ENCODE measurements at places on chromosomes 3 and 15. TPM values are rescaled to one million over a fixed set of nuclear protein-coding genes. Genes with fewer than 3 reads are reported as not detected.
A peak's percentile ranks its signal among the peaks of the same experiment; 100 is the strongest.

TP53BP1 gene
- polyA plus RNA-seq: 28.5 TPM

SLC28A1 gene
- polyA plus RNA-seq: 4.4 TPM

PLOD2 gene
- 17.8 TPM for polyA plus RNA-seq

GABRB3 gene
- 2.0 TPM for polyA plus RNA-seq

AP3B2 gene
- not detected for polyA plus RNA-seq

FGD5 gene
- polyA plus RNA-seq: 5.3 TPM

LIPC gene
- 0.98 TPM for polyA plus RNA-seq

TGM5 gene
- polyA plus RNA-seq: not detected

DUOXA1 gene
- 0.48 TPM for polyA plus RNA-seq

PPARG gene
- polyA plus RNA-seq: 11.7 TPM

DISP2 gene
- polyA plus RNA-seq: 2.2 TPM

GOLGA8G gene
- not detected for polyA plus RNA-seq

ROPN1 gene
- polyA plus RNA-seq: not detected

GRCh38 chr3:155292133-155292532 is 1.4 kb downstream of the STRIT1 start:
- DNase-seq: peak; percentile 41

DNA sequence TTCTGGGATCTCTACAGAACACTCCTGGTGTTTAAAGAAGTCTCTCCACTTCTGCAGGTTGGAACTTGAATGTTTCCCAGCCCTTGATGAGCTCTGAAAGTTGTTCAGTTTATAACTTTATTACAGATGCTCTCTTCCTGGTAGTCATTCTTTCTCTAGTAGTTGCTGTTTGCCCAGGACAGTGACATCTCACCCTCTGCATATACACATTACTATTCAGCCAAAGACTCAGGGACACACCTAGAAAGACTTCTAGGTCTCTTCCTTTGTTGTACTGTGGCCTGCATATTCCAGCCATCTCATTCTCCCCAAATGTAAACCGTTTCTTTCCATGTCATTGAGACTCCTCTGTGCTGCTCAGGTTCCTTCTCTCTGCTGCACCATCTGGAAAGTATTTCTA is 76.7 kb downstream of the MITF start:
- DNase-seq: no peak

DNA sequence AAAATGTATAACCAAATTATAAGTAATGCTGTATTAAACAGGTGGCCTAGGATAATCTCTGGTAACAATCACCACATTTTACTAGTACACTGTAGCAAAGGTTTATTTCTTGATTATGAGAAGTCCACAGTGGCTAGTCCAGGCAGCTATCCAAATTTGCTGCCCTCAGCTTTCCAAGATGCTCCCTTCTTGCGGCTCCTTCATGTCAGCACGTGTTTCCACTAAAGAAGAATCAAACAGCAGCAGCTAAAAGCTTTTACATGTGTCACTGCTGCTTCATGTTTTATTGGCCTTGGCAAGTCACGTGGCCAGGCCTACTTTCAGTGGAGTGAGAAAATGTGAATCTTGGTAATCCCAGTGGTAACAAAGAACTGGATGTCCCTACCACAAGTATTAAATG is 5.6 kb upstream of the RBMS3 start:
- DNase-seq: no peak

DNA sequence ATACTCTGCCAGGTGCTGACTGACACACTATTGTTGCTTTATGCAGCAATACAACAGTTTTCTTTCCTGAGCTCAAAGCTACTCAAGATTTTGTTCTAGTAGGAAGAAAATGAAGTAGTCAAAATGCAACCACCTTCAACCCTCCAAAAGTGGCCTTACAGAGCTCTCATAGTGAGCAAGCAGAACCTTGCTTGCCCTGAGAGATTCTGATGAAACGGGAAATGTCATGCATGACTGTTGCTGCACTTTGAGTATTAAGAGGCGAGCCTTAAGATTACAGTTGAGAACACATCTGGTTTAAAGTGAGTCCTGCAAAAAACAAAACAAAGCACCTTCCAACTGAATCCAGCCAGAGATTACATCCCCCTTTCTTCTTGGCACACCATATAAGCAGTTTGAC is 29.7 kb downstream of the MINDY4B start:
- DNase-seq: no peak

GRCh38 chr3:43176666-43177065 is 70.8 kb upstream of the POMGNT2 start:
- no peak for DNase-seq

GRCh38 chr15:83127547-83128150 is 20.2 kb downstream of the TM6SF1 start:
- no peak for DNase-seq

DNA sequence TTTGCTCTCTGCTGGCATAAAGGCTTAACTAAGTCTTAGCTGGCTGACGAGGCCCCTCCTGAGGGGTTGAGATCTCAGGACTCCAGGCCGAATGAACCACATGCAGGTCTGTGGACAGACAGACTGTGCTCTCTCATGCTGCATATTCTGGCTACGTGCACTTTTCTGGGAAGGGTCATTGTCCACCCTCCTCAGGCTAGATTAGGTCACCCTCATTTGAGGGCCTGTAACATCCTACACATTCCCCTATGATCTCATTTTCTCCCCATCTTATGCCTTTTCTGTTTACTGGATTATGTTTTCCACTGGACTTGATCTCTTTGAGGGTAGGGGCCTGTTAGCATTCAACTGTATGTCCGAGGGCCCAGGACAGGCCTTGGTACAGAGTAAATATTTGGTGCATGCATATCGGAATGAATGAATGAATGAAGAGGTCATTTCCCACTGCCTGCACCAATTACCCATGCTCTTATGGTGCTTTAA is 13.7 kb downstream of the EEFSEC start:
- no peak for DNase-seq

DNA sequence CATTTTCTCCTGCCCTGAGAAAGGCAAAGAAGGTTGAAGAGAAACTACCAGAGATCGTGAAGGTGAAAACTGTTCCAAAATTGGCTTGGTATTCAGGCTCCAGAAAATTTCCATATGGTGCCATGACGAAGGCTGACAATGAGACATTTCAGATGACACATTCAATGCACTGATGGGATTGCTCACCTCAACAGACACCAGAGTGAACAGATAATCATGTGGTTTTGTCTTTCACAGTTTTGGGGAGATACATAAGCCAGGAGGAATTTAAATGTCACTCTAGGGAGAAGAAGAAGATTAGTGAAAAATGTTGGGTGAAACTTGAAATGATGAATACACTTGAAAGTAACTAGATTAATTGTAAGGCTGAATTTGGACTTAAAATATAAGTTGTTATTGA is 339.7 kb upstream of the EPHA3 start:
- DNase-seq: no peak

- no peak for DNase-seq
Measured at GRCh38 chr3:105327662-105328337, 38.9 kb upstream of the ALCAM start.

DNA sequence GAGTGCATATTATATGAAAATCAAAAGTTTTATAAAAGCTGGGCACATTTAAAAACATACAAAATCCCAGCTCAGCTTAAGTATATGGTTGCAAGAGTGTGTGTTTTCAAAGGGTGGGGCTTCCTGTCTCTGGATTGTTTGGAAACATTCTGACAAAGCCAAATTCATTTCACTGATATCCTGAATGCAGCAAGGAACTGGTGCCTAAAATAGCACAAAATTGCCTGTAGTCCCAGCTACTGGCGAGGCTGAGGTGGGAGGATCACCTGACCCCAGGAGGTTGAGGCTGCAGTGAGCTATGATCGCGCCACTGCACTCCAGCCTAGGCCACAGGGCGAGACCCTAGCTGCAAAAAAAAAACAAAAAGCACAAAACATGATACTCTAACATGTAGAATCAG is 13.0 kb upstream of the TJP1 start:
- no peak for DNase-seq

DNA sequence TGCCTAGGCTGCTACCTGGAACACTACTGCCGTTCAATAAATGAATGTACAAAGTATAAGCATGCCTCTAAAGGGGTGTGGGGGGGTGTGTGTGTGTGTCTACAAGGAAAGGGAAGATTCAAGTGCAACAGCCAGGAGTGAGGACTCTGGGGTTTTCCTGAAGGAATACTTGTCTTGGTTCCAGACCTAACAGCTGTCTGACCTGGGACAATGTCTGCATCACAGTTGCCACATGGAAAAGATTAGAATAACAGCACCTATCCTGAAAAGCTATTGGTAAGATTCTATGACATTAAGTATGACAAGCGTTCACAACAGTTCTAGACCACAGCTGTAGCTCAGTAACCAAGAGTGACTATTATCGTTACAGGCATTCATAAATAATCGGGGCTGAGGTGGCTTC is 345.2 kb downstream of the FOXP1 start:
- peak; percentile 53 for DNase-seq

- peak; percentile 7 for DNase-seq
Measured at GRCh38 chr15:35182841-35183479, 97.9 kb upstream of the NANOGP8 start.

DNA sequence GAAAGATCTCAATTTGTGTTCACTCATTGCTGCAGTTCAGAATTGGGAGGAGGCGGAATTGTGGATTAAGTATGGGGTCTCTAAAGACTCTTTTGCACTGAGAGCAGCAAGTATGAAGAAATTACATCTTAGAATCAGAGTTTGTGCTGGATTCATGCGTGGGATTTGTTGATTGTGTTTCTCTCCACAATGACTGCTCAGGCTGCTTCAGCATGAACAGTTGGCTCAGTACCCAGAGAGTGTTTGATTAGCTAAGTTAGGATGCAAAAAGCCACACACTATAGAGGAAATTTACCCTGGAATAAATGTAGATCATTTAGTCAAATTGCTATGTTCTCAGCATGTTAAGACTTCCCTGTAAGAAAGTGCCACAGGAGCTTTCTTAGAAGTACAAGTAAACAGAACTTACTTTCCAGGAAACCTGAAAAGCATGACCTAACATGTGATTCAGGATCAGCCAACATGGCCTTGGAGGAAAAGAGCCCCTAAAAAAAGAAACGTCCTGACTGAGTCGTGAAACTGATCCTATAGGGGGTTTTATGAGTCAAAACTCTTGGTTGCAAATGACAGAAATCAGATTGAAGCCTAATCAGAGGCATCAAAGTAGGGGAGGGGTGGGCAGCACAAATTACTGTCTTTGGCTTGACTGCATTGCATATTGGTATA is 32.6 kb downstream of the HHLA2 start:
- DNase-seq: no peak

GRCh38 chr15:66939451-66940023 is 125.9 kb upstream of the SMAD3 start:
- no peak for DNase-seq

- no peak for DNase-seq
Measured at GRCh38 chr3:173008978-173009377, 132.1 kb downstream of the SPATA16 start.

DNA sequence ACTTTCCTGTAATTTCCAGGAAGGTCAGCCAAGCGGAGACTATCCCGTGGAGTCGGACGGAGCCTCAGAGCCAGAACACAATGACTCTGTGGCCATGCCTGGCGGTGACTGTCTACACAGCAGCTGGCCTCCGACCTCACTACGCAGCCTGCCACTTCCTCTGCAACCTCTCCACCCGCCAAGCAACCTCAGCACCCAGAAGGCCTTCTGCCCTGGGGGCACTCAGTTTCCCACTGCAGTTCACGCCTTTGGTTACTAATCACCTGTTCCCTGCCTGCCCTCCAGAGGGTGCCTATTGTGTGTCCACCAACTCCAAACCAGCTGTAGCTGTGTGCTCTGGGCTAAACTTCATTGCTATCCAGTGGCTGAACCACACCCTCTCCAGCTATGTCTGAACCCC is 44.0 kb downstream of the TM2D3 start:
- DNase-seq: no peak

DNA sequence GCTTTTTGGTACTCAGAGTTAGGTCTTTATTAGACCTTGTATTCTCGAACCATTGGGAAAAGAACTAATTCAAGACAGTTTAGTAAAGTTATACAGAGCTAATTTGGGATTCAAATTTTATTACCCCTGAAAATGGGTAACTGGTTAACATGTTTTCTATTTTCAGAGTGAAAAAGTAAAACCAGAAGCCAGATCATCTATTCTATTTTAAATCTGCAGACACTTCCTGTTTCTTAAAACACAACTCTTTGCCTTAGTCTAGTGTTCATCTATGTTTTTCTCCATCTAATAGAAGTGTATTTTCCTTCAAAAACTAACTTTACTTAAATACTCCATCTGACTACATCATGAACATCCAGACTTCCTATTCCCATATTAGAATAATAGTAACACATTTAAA is 113.4 kb downstream of the CCNL1 start:
- no peak for DNase-seq

- no peak for DNase-seq
Measured at GRCh38 chr3:29683018-29683993, 402.4 kb downstream of the RBMS3 start.

DNA sequence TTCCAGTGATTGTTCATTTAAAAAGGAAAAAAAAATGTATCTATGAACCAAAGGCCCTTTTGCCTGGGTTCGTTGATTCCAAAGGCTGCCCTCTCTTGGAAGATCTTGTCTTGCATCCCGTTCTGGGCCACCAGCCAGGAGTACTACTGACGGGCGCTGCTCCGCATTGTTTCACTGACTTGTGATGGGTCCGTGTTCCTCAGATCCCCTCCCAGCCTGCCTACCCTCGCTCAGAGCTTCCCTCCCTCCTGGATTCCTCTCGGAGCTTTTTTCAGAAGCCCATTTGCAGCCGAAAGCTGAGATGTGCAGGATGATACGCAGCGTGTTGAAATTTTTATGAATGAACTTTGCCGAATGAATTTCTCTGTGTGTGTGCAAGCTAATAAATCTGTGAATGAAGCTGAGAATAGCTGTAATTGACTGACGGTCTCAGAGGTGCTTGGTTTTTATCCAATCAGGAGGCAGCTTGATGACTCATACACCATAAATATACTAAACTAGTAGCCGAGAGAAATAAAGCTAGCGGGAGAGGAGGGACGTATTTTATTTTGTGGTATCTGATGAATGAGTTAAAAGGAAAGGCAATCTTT is at the start of gene SHC4:
TSS of gene SHC4 (minus strand) at position 396 of the 590 bp plus-strand sequence. CDS start 904 bp downstream, outside the sequence.
- DNase-seq: peak; percentile 64

- no peak for DNase-seq
Measured at GRCh38 chr15:77075528-77075927, 4.6 kb upstream of the TSPAN3 start.

GRCh38 chr3:189588070-189588469 is 43.1 kb upstream of the TP63 start:
- DNase-seq: no peak

GRCh38 chr15:70643783-70644125 is 119.6 kb downstream of the UACA start:
- DNase-seq: peak; percentile 84
